Prostate gland (tissue), 2 donors: ENCODE measurements at places on chromosomes 7 and 10. TPM values are rescaled to one million over a fixed set of nuclear protein-coding genes. Genes with fewer than 3 reads are reported as not detected.

The ZFYVE27 gene
- 41.4 TPM for total RNA-seq

The SPDYE5 gene
- total RNA-seq = not detected

The OR6B1 gene
- total RNA-seq = not detected

The HMX3 gene
- total RNA-seq = not detected

The TET1 gene
- total RNA-seq = 5.1 TPM

The CDH23 gene
- 3.9 TPM for total RNA-seq

The CCDC146 gene
- 16.5 TPM for total RNA-seq

The EN2 gene
- not detected for total RNA-seq

The KIAA1217 gene
- total RNA-seq = 92.5 TPM

The SOSTDC1 gene
- 2.3 TPM for total RNA-seq

The SNCG gene
- total RNA-seq = 46.6 TPM

The SEMA3E gene
- 4.8 TPM for total RNA-seq

The TNRC18 gene
- total RNA-seq = 290 TPM

The RTKN2 gene
- total RNA-seq = 3.6 TPM

The PARG gene
- total RNA-seq = 37.4 TPM

The HACD1 gene
- 12.1 TPM for total RNA-seq

The PITX3 gene
- total RNA-seq = not detected

The EVX1 gene
- total RNA-seq = 5.1 TPM

The SUN3 gene
- total RNA-seq = not detected

The SMO gene
- total RNA-seq = 23.2 TPM

The KLLN gene
- 0.55 TPM for total RNA-seq

The SFTPD gene
- total RNA-seq = 2.6 TPM

The BBS9 gene
- total RNA-seq = 36.8 TPM

The GSTO1 gene
- 46.8 TPM for total RNA-seq

The ATG9B gene
- 0.18 TPM for total RNA-seq

The ATE1 gene
- total RNA-seq = 36.2 TPM

The LEP gene
- not detected for total RNA-seq

The WDR91 gene
- total RNA-seq = 49.1 TPM

The LLCFC1 gene
- not detected for total RNA-seq

The C10orf62 gene
- 14.0 TPM for total RNA-seq

The MLXIPL gene
- 123 TPM for total RNA-seq

The OR2A1 gene
- total RNA-seq = not detected

The XRCC2 gene
- total RNA-seq = 0.91 TPM

The FAM131B gene
- 0.32 TPM for total RNA-seq

The MYL10 gene
- total RNA-seq = not detected

The ZWINT gene
- 20.3 TPM for total RNA-seq

The YKT6 gene
- total RNA-seq = 68.4 TPM

The CPA5 gene
- total RNA-seq = 1.5 TPM

The MOGAT3 gene
- total RNA-seq = not detected

The MSMB gene
- 1,381 TPM for total RNA-seq

The CLCN1 gene
- total RNA-seq = 0.23 TPM

The RNF32 gene
- total RNA-seq = 7.3 TPM

The SCIN gene
- total RNA-seq = 7.6 TPM

The ZNF804B gene
- not detected for total RNA-seq

The JAZF1 gene
- total RNA-seq = 9.3 TPM

The AQP1 gene
- total RNA-seq = 89.4 TPM

The CNPY1 gene
- total RNA-seq = not detected

The TMEM196 gene
- total RNA-seq = not detected

The CCDC172 gene
- total RNA-seq = 47.1 TPM
